ENCODE measurements at places on chromosomes 16 and 17.
A peak's percentile ranks its signal among the peaks of the same experiment; 100 is the strongest.

DNA sequence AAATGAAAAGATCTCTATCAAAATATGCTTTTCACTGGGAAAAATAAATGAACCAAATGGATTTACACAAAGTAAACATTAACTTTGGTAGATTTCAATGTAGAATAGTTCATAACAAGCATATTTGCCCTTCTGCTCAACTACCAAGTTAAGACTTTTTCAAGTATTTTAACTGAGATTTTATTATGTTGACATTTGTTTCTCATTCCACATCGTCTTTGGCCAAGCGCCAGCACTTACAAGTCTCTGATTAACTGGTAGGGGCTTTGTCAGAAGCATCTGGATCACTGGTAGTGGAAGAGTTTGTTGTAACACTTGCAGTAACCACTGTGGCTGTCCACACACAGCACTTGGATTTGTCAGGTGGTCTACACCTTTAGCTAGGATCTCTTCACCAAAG, 22.9 kb downstream of the SLFN12L start:
- DNase-seq = no peak

DNA sequence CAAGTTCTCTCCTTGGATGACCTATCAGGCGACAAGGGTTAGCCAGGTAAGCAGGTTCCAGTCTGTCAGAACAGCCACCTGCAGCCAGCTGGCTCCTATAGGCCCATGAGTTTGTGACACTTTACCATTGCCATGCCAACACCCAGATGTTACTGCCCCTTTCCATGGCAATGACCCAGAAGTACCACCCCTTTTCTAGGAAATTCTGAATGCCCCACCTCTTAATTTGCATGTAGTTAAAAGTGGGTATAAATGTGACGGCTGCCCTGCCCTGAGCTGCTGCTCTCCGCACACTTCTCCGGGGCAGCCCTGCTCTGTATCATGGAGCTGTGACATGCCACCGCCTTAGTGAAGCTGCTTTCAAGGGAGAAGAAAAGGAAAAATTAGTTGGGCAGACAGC, 10.0 kb upstream of the SECTM1 start:
- no peak for DNase-seq

DNA sequence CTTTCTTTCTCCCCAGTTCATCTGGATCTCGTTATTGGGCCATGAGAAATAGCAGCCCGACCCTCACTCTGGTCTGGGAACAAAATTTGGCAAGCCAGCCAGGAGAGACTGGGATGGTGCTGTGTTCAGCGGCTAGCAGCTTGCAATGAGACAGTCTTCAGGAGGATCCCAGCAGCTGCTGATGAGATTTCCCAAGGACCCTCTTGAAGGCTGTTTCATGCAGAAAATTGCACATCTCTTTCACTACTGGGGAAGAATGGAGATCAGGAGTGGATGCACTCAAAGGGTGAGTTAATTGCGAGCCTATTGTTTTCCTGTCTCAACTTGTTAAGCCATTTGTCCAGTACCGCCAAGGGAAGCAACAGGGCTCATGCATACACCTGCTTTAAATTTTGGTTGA, 5.5 kb upstream of the COIL start:
- DNase-seq = peak; percentile 90

DNA sequence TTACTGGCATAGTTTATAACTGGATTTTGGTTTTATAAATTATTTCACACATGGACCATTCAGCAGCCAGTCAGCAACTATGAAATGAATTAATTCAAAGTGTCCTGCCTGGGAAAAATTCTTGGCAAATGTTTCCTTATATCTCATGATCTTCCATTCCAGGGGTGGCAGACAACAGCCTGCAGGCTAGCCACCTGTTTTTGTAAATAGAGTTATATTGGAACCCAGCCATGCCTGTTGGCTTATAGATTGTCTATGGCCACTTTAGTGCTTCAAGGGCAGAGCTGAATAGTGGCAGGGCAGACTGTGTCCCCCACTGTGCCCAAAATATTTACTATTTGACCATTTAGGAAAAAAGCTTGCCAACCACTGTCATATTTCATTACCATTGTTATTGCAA, 613.7 kb downstream of the TMEM114 start:
- no peak for DNase-seq

GRCh38 chr17:7465597-7466275, 13.7 kb downstream of the ZBTB4 start:
- no peak for DNase-seq
